ENCODE measurements at places on chromosomes 5 and 9. TPM values are rescaled to one million over a fixed set of nuclear protein-coding genes. Genes with fewer than 3 reads are reported as not detected.

The PKD2L2 gene
- polyA plus RNA-seq = 0.15 TPM

The DMRT1 gene
- not detected for polyA plus RNA-seq

The ANKRD18A gene
- polyA plus RNA-seq = 0.51 TPM

The AMACR gene
- polyA plus RNA-seq = 59.5 TPM

The SLC45A2 gene
- polyA plus RNA-seq = 0.12 TPM

The PCDHB11 gene
- polyA plus RNA-seq = 1.1 TPM

The PDE8B gene
- polyA plus RNA-seq = 4.0 TPM

The TXNDC8 gene
- polyA plus RNA-seq = not detected

The SH3GL2 gene
- polyA plus RNA-seq = 2.4 TPM

The CDH9 gene
- 0.91 TPM for polyA plus RNA-seq

The SLC6A18 gene
- 0.03 TPM for polyA plus RNA-seq

The CENPH gene
- 11.1 TPM for polyA plus RNA-seq

The ARL14EPL gene
- not detected for polyA plus RNA-seq

The CHSY3 gene
- polyA plus RNA-seq = 1.7 TPM

The SLC1A1 gene
- 42.5 TPM for polyA plus RNA-seq

The FAXDC2 gene
- polyA plus RNA-seq = 33.0 TPM

The PCDH12 gene
- 6.2 TPM for polyA plus RNA-seq

The TNFSF15 gene
- 10.2 TPM for polyA plus RNA-seq

The FCHO2 gene
- polyA plus RNA-seq = 28.1 TPM

The DIPK1B gene
- 13.3 TPM for polyA plus RNA-seq

The COL15A1 gene
- 19.7 TPM for polyA plus RNA-seq

The BARHL1 gene
- 0.01 TPM for polyA plus RNA-seq

The NDST1 gene
- polyA plus RNA-seq = 45.4 TPM

The PRUNE2 gene
- 68.1 TPM for polyA plus RNA-seq
